Lower lobe of right lung (tissue), 2 donors: ENCODE measurements at places on chromosomes 5 and 9. TPM values are rescaled to one million over a fixed set of nuclear protein-coding genes. Genes with fewer than 3 reads are reported as not detected.

Gene FAM78A
- 18.3 TPM for total RNA-seq

Gene PCDHB4
- total RNA-seq: 2.2 TPM

Gene PDZD2
- total RNA-seq: 67.8 TPM

Gene MRPL50
- 10.9 TPM for total RNA-seq

Gene CD72
- total RNA-seq: 4.5 TPM

Gene IER5L
- total RNA-seq: 8.7 TPM

Gene LIX1
- not detected for total RNA-seq

Gene PDE4D
- total RNA-seq: 71.3 TPM

Gene MTREX
- 57.0 TPM for total RNA-seq

Gene ACOT12
- total RNA-seq: not detected

DNA sequence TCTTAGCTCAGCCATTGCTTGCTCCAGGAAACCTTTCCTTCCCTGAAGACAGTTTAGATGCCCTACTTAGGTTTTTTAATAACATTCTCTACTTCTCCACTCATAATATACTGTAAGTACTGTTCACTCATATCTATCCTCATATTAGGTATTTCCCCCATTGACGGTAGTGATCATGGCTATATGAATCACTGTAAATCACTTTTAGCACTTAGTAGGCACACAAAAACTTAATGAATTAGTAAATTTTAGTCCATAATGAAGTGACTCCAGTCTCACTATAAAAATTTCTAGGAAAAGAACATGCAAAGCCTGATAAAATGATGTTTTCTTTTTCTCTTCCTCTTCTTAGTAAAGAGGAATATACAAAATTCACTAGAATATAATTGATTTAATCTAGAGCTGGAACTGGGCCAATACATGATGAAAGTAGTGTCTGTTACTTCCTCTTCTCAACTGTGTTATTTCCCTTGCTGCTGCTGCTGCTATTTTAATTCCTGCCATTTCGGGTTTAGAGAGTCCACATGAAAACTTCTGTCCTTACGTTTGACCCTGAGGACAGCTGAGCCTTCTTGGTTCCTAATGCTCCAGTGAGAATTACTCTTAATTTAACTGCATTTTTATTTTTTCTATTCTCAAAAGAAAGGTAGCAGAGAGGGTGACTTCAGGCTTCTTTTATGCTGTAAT, 73.5 kb downstream of the LNPEP start:
- DNase-seq: no peak

DNA sequence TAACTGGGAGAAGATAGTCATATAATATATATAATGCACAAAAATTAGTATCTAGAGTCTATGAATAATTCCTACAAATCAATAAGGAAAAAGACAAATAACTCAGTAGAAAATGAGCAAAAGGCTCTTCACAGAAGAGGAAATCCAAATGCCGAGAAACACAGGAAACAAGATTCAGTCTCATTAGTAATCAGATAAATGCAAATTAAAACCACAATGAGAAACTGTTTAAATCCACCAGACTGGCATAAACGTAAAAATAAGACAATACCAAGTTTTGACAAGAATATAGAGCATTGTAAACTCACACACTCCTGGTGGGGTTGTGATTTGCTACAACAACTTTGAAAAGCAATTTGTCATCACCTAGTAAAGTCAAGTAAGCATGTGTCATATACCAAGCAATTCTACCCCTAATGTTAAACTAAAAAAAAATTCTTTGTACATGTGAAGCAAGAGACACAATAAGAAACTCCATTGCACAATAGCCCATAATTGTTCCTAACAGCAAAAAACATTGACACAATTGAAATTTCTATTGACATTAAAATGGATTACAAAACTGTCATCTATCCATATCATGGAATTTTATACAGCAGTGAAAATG, 21.0 kb upstream of the UBLCP1 start:
- no peak for DNase-seq

GRCh38 chr9:27033815-27034403, 28.4 kb upstream of the LRRC19 start:
- DNase-seq: no peak

- no peak for DNase-seq
Measured at GRCh38 chr5:151708126-151708525, 21.4 kb upstream of the SPARC start.

GRCh38 chr5:16550316-16550952, 66.4 kb downstream of the RETREG1 start:
- no peak for DNase-seq

DNA sequence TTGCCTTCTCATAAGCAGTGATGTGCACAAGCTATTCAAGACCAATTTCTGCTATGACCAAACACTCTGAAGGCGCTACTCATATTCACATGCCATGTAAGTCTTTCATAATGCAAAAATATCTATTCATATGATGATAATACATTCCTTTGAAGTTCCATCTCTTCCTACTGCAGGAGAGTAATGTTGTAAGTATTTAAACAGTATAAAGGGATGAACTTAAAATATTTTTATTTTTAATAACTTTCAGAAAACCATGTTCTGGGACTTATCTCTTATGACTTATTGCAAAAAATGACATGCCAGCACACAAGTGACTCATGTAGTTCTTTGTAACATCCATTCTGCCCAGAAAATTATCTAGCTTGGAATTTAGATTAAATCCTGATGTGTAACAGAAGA, 376.4 kb downstream of the KCTD16 start:
- DNase-seq: no peak

DNA sequence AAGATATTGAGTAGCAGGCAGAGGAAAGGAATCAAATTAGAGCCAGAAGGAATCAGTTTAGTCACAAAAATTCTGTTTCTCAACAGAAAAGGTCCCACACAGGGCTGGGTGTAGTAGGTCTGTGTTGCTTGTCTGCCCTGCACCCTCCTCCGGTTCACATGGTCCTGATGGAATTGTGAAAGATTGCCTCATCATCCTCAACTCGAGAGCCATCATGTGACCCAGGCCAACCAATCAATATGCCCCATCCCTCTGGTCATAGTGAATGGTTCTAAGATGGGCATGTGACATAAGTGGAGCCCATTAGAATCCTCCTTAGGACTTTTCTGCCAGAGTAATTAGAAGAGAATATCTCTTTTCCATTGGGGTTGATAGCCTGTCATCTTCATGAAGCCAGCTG, 56.7 kb upstream of the RAD23B start:
- no peak for DNase-seq

- DNase-seq: no peak
Measured at GRCh38 chr5:80122579-80122978, 87.4 kb downstream of the THBS4 start.

GRCh38 chr9:72065076-72065475, 4.7 kb upstream of the C9orf57 start:
- DNase-seq: no peak

GRCh38 chr5:78792345-78793055, 143.9 kb upstream of the LHFPL2 start:
- no peak for DNase-seq

DNA sequence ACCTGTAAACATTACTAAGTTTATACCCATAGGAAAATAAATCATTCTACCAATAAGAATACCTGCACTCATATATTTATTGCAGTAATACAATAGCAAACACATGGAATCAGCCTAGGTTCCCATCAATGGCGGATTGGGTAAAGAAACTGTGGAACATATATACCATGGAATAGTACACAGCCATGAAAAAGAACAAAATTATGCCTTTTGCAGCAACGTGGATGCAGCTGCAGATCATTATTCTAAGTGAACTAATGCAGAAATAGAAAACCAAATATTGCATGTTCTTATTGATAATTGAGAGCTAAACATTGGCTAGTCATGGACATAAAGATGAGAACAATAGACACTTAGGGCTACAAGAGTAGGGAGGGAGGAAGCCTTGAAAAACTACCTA, 667.4 kb upstream of the WWC1 start:
- no peak for DNase-seq

DNA sequence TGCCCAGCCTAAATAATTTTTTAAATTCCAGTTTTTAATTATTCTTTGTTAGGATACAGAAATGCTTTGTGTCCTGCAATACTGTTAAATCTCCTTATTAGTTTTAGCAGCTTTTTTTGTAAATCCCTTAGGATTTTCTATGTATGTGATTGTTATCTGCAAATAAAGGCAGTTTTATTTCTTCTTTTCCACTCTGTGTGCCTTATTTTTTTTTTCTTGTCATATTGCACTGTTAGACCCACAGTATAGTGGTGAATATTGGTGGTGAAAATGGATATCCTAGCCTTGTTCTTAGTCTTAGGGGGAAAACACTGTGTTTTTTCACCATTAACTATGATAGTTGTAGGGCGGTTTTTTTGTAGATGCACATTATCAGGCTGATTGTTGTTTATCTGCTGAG, 11.3 kb upstream of the KIAA1958 start:
- no peak for DNase-seq

GRCh38 chr5:139413963-139414362, 10.1 kb upstream of the SPATA24 start:
- no peak for DNase-seq

- DNase-seq: no peak
Measured at GRCh38 chr5:62385816-62386400, 17.8 kb downstream of the DIMT1 start.

GRCh38 chr9:33718987-33719386, 76.4 kb upstream of the PRSS3 start:
- peak; percentile 61 for DNase-seq

DNA sequence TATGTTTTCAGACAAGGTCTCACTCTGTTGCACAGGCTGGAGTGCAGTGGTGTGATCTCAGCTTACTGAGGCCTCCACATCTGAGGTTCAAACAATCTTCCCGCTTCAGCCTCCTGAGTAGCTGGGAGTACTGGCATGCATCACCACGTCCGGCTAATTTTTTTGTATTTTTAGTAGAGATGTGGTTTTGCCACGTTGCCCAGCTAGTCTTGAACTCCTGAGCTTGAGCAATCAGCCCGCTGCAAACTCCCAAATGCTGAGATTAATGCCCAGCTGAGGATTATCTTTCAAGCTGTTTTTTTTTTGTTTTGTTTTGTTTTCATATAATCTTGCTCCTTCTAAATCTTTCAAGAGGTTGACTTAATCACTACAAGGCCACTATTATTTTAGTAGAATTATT, 47.3 kb upstream of the SLC28A3 start:
- DNase-seq: no peak

- DNase-seq: no peak
Measured at GRCh38 chr9:129932303-129933151, 97.3 kb downstream of the USP20 start.

DNA sequence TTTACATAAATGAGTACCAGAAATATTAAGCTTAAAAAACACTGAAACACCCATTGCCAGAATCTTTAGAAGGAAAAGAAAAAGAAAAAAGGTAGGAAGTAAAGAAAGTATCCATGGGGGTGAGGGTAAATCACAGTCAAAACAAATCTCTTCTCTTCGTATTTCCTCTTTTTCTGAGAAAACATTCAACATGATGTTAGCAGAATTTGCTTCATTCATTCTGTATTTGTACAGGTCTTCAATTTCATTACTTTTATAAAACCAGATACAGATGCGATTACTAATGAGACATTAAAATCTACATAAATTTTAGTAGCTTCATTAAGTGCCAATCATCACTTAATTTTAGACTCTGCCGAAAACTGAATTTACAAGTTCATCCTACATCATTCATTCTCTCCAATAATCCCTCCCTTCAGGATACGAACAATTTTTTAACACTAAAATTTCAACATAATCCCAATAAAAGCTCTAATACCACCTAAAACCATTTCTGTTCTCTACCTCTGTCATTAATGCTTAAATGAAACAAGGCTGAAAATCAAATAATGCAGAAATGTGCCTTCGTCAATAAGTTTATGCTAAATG, 7.0 kb downstream of the NR3C1 start:
- no peak for DNase-seq

- DNase-seq: no peak
Measured at GRCh38 chr5:42749020-42749419, 7.6 kb upstream of the CCDC152 start.

- no peak for DNase-seq
Measured at GRCh38 chr5:15215056-15215455, 284.9 kb upstream of the FBXL7 start.

- DNase-seq: no peak
Measured at GRCh38 chr5:172828911-172829431, 5.1 kb upstream of the ERGIC1 start.

GRCh38 chr5:60387051-60387440, 312.9 kb downstream of the DEPDC1B start:
- DNase-seq: no peak

DNA sequence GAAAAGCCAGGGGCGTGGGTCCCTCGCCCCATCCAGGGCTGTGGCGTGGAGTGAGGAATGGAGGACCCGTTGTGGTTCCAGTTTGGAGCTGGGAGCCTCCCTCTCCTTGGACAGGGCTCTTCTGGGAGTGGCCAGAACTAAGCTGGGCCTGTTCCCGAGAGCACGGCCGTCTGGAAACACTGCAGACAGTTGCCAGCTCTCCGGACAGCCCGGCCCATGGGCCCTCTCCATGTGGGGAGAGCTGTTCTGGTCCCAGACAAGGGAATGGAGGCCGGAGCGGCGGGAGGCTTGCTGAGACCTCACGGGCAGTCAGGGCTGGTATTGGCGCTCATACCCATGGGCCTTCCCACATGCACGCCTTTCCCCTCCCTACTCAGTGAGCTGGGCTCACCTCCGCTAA, 45.2 kb upstream of the FCN2 start:
- DNase-seq: no peak

GRCh38 chr5:135154197-135154596, 120.2 kb upstream of the PITX1 start:
- DNase-seq: no peak
